ENCODE measurements at places on chromosomes 3 and 15.

GRCh38 chr15:101431301-101431700 lies 58.2 kb downstream of the PCSK6 start:
- DNase-seq = no peak

- DNase-seq = no peak
Observed at GRCh38 chr15:84631706-84632272, 22.3 kb downstream of the WDR73 start.

- no peak for DNase-seq
Observed at GRCh38 chr3:35708394-35709271, 69.3 kb downstream of the ARPP21 start.

DNA sequence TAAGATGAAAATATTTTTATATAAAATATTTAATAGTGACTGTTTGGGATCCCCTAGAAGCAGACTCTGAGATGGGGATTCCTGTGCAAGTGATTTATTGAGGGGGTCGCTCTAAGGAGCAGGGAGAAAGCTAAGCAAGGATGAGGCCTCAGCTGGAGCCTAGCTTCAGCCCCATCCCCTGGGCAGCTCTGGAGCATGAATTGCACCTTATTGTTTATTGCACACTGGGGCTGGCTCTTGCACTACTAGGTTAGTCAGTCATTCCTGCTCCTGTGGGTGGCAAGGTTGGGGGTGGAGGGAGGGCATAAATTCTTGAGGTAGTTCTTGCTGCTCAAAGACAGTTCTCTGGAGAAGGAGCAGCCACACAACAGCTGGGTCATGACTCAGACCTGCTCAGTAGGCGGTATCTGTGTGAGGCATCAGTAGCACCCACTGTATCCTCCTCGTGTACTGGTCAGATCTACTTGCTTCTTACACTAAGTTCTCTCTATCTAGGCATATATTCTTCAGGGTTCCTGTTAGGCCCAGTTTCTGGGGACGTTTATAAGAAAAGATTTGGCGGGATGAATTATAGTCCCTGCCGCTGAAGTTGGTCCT lies 27.2 kb upstream of the TNFSF10 start:
- DNase-seq = peak; percentile 77

GRCh38 chr3:132432639-132433038 lies 15.3 kb downstream of the DNAJC13 start:
- no peak for DNase-seq

- no peak for DNase-seq
Observed at GRCh38 chr15:27850981-27851857, 247.9 kb downstream of the OCA2 start.
